ENCODE measurements at places on chromosomes 13 and 19.
A peak's percentile ranks its signal among the peaks of the same experiment; 100 is the strongest.

DNA sequence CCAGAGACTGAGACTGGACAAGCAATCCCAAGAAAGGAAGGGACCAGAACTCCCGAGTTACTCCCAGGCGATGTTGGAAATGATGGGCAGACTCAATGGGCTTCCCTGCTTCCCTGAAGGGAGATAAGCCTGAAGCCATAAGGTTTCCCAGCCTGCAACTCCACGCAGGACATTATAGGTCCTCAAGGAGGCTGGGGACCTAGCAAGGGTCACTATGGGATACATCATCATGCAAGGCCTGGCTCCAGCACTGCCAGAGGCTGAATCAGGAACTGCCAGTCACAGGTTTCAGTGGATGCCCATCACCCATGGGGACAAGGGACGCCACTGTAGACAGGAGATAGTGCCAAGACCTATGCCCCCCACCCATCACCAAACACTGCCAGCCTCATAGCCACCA is 338.7 kb downstream of the IRS2 start:
- DNase-seq: no peak

DNA sequence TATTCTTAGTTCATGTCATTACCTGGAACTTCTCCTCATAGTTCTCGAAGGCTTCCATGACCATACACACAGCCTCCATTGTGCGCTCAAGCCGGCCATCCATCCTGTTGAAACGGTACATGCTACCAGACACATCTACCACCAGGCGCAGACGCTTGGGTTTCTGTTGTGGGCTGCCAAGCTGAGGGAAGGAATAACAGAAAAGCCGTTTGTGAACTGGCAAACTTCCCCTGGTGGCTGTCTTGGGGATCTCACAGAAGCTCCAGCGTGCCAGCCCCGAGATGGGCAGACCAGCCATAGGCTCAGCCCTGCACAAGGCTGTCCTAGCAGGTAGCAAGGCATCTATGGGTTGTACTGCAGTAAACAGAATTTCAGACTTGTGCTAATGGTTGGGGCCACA is 130.1 kb downstream of the RGCC start:
- no peak for DNase-seq

DNA sequence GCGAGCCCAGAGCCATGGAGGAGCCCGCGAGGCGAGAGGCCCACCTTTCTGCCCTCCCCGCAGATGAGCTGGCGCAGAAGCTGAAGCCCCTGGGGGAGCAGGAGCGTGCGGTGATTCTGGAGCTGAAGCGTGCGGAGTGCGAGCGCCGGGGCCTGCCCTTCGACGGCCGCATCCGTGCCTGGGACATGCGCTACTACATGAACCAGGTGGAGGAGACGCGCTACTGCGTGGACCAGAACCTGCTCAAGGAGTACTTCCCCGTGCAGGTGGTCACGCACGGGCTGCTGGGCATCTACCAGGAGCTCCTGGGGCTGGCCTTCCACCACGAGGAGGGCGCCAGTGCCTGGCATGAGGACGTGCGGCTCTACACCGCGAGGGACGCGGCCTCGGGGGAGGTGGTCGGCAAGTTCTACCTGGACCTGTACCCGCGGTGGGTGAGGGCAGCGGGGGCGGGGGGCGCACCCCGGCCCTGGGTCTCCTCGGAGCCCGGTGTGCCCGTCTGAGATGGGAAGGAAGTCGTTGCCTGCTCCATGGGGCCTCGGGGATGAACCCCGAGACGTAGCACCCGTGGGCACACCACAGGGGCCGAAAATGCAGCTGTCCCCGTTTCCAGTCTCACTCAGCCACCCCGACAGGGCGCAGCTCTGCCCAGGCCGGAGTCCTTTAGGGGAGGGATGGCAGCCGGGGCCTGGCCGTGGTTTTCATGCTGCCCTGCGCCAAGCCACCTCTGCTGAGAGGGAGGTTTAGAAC is 12.1 kb upstream of the ZNF554 start:
- no peak for DNase-seq

DNA sequence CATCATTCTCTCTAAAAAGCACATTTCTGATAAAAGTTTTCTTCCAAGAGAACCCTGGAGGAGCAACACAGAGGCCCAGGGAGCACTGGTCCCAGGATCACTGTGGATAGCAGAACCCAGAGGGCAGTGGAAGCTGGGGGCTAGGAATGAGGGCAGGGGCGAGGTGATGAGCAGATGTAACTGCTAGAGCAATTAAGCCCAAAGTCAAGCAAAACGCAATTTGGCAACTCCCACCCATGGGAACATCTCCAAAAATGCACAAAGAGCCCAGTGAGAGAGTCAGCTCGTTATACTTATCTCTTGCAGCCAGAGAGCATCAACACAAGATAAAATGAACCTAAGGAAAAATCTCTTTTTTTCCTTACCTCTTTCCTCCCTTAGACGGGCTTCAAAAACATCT is 284.2 kb downstream of the TBC1D4 start:
- DNase-seq: no peak

- DNase-seq: peak; percentile 10
Observed at GRCh38 chr13:29936051-29936813, 85.8 kb upstream of the UBL3 start.

GRCh38 chr19:39479916-39480315 is 722 bp upstream of the TIMM50 start:
- no peak for DNase-seq

GRCh38 chr19:45059258-45059965 is 16.9 kb downstream of the ZNF296 start:
- peak; percentile 82 for DNase-seq

GRCh38 chr19:6038634-6039405 is 60.9 kb upstream of the RANBP3 start:
- DNase-seq: no peak

DNA sequence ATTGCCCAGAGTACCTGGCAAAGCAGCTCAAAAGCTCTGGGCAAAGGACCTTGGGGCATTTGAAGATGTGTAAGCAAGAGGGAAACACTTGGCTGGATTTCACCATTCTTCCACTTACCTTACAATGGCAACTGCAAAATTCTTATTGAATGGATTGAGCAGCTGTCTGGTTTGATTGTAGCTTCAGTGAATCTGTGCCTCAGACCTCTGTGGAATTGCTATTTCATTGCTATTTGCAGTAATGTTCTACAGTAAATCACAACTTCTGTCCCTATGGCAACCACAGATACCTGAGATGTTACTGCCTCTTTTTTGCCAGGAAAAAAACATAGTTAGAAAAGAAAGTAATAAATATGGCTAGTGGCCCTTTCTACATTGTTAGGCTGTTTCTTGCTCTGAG is 519.5 kb downstream of the SUCLA2 start:
- DNase-seq: no peak

- no peak for DNase-seq
Observed at GRCh38 chr19:4337906-4338440, 654 bp downstream of the STAP2 start.

DNA sequence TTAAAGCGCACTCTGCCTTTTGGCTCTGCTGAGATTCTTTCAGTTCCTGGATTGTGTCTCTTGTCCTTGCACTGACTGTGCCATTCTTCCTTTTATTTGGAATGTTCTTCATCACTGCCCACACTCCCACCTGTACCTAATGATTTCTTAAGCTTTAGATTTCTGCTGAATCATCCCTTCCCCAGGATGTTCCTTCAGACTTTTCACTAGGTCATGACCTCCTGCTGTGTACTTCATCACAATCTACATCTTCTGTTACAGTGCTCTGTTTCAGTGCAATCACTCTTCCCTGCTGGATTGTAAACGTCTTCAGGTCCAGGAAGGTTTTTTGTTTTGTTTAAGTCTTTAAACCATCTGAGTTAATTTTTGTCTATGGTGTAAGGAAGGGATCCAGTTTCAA is 281.0 kb downstream of the ATP8A2 start:
- DNase-seq: no peak

GRCh38 chr19:5314012-5314906 is 26.4 kb downstream of the PTPRS start:
- no peak for DNase-seq

GRCh38 chr13:41503356-41503755 is 46.0 kb downstream of the RGCC start:
- no peak for DNase-seq

DNA sequence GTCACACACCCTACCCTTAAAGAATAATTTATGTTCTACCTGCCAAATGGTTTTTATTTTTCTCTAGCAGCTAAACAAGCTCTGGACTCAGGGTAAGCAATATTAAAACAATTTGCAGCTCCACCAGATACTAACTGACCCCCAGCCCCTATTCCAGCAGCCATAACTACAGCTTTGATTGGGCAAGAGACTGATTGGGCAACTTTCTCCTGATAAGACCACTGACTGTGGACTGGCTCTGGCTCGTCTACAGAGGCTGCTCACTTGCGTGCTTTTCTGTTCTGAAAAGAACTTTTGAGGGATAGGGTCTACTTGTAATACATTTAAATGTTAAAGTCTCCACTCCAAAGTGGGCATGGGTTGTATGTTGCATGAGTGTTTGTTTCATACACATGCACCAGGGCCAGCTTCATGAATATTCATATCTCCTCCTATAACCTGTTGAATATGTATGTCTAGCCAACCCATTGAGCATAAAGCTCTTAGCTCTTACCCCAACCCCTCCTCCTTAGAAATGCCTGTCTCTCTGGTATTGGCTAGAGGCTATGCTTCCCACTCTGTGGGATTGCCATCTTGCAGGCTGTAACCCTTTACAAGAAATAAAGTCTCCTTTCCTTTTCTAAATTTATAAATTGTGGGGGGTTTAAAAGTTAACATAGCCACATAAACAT is 19.9 kb downstream of the OR7A5 start:
- DNase-seq: no peak

- no peak for DNase-seq
Observed at GRCh38 chr19:45900738-45901431, 1.5 kb downstream of the MYPOP start.

- no peak for DNase-seq
Observed at GRCh38 chr13:38223089-38223488, 126.6 kb upstream of the UFM1 start.

GRCh38 chr19:52941941-52942385 is 18.7 kb upstream of the ZNF888 start:
- DNase-seq: no peak

DNA sequence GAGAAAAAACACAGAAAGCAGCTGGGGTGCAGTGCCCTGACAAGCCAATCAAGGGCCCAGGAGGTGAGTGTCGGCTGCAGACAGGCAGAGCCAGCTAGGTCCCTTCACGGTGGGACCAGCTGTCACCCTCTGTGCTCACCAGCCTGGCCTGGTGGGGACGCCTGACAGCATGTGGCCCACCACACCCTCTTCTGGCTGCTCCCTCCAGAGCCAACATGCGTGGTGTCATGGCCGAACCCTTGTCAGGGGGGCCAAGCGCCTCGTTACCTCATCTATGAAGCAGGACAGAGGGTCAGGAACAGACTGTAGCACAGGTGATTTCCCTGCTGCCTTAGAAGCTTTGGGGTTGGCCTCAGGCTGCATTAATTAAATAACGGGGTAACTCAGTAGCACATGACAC is 40.0 kb upstream of the ISYNA1 start:
- DNase-seq: no peak

GRCh38 chr19:16213076-16213475 is 15.4 kb downstream of the AP1M1 start:
- DNase-seq: no peak

GRCh38 chr13:95059306-95059705 is 241.9 kb downstream of the ABCC4 start:
- DNase-seq: no peak

GRCh38 chr13:44273991-44274770 is 99.4 kb upstream of the SERP2 start:
- no peak for DNase-seq

GRCh38 chr13:45681113-45681512 is 21.0 kb upstream of the CBY2 start:
- DNase-seq: no peak

- no peak for DNase-seq
Observed at GRCh38 chr13:52353193-52353592, 52.8 kb downstream of the THSD1 start.

GRCh38 chr19:329876-330275 is 14.7 kb downstream of the MIER2 start:
- no peak for DNase-seq

GRCh38 chr13:97757807-97758206 is 195.7 kb upstream of the IPO5 start:
- no peak for DNase-seq

DNA sequence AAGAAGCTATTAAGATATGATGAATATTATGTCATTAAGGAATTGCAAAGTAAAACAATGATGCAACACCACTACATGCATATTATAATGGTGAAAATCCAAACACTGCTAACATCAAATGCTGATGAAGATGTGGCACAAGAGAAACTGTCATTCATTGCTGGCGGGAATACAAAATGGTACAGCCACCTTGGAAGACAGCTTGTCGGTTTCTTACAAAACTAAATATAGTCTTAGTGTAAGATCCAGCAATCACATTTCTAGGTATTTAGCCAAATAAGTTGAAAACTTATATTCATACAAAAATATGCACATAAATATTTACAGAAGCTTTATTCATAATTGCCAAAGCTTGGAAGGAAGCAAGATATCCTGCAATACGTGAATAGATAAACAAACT is 114.9 kb upstream of the EDNRB start:
- no peak for DNase-seq

DNA sequence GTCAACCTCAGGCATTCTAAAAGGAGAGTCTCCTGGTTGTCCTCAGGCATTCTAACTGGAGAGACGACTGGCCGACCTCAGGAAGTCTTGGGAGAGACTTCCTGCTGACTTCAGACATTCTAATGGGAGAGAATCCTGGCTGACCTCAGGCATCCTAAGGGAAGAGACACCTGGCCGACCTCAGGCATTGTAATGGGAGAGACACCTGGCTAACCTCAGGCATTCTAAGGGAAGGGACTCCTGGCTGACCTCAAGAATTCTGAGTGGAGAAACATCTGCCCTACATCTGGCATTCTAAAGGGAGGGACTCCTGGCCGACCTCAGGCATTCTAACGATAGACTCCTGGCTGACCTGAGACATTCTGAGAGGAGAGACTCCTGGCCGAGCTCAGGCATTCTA is 1353.3 kb downstream of the UQCRFS1 start:
- no peak for DNase-seq

DNA sequence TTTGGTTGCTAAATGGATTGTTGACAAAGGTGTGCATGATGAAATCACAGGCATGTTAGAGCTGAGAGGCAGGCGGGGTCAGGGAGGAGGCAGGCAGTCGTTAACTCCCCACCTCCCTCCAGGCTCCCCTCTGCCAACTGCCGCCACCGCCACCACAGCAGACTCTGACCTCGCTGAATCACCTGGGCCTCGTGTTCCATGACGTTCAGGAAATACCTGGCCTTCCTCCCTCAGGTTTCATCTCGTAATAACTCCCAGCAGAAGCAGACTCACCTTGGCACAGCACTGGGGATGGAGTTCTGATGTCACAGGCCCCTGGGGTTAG is 198.5 kb downstream of the KATNAL1 start:
- DNase-seq: no peak

GRCh38 chr19:34226036-34226435 is 28.3 kb upstream of the GARRE1 start:
- no peak for DNase-seq

- DNase-seq: peak; percentile 85
Observed at GRCh38 chr13:114064450-114065140, 67.8 kb downstream of the RASA3 start.

GRCh38 chr19:55642153-55643002 is 1.1 kb upstream of the ZNF581 start:
- DNase-seq: no peak

All from posterior cingulate gyrus (tissue), 11 donors.